ENCODE measurements at places on chromosomes 4 and X.

- peak; percentile 53 for DNase-seq
These were observed 7.2 kb downstream of the TBC1D14 start for GRCh38 chr4:6916587-6917460.

GRCh38 chr4:31104043-31104442 lies 383.9 kb downstream of the PCDH7 start:
- no peak for DNase-seq

DNA sequence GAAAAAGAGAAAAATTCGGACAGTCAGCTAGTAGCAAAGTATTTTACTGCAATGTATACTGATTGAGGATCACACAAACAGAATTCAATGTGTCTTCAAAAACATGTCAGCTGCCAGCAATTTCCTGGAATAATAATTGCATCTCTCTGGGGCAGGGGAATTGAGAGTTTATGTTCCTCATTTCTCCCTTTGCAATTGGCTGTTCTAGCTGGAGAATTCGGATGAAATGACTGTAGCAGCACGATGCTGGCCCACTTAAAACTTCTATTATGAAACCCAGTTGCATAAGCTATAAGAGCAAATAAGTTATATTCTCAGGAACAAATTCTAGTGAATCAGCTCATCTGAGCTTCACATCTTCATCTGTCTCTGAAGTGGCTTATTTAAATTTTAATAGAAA lies 99.9 kb upstream of the CPEB2 start:
- no peak for DNase-seq

GRCh38 chr4:122781486-122781885 lies 45.1 kb upstream of the FGF2 start:
- DNase-seq = no peak

DNA sequence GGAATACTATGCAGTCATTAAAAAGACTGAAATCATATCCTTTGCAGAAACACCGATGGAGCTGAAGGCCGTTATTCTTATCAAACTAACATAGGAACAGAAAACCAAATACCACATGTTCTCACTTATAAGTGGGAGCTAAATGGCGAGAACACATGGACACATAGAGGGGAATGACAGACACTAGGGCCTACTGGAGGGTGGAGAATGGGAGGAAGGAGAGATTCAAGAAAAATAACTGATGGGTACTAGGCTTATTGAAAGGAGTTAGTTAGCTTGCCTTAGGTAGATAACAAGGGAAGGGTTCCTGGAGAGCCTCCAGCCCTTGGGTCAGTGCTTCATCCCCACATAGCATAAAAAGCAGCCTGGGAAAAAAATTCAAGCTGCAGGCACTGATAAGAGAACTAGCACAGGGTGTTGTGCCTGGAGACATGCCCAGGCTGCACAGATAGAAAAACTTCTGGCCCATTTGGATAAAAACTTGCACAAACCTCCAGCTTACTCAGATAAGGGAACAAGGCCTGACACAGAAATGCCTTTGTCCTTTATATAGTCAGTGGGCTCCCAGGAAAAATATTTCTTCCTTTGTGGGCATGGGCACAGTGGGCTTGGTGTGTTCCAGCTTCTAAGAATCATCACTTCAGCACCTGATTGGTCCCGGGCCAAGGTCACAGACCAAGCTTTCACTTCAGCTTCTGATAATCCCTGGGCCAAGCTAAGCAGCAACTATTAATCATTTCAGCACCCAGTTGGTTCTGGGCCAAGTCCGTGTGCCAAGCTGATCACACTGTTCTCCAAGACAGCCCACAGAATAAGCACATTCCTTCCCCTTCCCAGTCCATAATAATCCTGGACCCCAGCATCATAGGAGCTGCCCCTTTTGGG lies 23.1 kb upstream of the PWWP3B start:
- DNase-seq = no peak
